ENCODE measurements at places on chromosomes 16 and 17.

- DNase-seq = no peak
Measured at GRCh38 chr17:77735081-77735565, 223.4 kb upstream of the TNRC6C start.

GRCh38 chr17:13176436-13176835, 158.6 kb upstream of the ELAC2 start:
- DNase-seq = no peak

- DNase-seq = no peak
Measured at GRCh38 chr17:7167832-7168231, 11.3 kb downstream of the ASGR1 start.

- no peak for DNase-seq
Measured at GRCh38 chr17:63436523-63437110, 9.5 kb downstream of the CYB561 start.

DNA sequence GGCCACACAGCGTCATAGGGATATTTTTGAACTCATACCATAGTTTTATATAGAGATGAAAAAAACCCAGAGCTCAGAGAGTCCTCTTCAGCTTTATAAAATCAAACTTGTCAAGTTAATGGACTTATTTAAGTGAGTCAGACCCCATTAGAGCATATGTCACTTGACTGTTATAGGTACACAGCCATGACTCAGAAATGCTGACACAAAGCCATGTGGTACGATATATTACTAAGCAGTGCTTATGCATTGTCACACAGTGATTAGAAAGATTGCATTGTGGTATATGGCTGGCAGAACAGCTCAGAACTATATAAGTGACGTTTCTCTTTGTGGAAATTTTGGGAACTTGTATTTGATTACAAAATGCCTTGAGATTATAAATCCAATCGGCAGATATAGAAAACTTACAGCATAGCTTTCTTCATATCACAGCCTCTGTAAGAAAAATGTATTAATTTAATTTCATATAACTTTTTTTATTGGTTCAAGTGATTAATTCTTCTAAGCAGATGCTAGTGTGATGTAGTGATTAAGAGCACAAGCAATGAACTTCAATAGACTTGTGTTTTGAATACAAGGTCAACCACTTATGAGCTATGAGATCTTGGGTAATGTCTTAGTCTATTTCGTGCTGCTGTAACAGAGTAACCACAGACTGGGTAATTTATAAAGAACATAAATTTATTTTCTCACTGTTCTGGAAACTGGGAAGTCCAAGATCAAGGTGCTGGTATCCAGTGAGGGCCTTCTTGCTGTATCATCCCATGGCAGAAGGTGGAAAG, 25.8 kb upstream of the GINS3 start:
- DNase-seq = no peak

DNA sequence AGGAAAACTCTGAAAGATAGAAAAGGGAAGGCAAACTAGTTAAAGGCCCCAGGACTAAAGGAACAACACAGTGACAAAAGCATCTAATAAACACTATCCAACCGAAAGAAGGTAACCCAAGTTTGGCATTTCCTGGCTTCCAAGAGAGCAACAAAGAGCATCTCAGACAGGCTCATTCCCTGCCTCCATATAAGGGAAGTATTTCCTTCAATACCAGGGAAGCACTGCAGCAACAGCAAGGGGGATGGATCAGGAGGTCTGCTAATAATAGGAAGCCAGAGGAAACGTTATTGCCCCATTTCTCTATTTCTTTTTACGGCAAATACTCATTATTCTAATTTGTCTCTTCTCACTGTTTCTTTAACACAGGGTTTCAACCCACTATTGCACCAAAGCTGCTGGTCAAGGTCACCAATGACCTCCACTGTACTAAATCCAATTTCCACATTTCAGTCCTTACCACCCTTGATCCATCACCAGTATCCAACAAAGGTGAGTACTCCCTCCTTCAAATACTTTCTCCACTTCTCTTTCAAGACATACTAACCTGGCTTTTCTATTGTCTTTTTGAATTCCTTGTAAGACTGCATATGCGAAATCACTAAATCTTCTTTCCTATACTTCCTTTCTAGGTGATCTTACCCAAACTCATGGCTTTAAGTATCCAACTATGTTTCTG, 86.1 kb downstream of the KANSL1 start:
- DNase-seq = no peak

DNA sequence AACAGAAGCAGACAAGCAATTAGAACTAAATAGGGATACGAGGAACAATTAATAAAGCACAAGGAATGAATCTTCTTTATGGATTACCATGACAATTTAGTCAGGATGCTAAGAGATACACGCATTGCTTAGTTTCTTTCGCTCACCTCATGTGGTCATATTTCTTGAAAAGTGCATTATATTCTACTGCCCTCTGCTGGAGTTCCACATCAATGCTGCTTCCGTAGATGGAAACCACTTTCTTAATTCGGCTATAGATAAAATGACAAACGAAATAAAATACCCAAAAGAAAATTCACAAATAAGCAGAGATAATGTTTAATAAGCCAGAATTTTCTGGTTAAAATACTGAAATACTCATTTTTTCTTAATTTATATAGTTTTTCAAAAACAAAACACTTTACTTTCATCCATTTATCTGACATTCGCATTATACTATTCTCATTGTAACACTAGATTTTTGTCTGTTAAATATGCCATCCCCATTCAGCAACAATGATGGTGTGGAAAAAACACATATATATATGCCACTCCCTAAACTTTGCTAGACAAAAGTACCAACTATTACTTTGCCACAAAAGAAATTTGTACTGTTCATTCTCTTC, 22.0 kb upstream of the PHLPP2 start:
- peak; percentile 22 for DNase-seq

DNA sequence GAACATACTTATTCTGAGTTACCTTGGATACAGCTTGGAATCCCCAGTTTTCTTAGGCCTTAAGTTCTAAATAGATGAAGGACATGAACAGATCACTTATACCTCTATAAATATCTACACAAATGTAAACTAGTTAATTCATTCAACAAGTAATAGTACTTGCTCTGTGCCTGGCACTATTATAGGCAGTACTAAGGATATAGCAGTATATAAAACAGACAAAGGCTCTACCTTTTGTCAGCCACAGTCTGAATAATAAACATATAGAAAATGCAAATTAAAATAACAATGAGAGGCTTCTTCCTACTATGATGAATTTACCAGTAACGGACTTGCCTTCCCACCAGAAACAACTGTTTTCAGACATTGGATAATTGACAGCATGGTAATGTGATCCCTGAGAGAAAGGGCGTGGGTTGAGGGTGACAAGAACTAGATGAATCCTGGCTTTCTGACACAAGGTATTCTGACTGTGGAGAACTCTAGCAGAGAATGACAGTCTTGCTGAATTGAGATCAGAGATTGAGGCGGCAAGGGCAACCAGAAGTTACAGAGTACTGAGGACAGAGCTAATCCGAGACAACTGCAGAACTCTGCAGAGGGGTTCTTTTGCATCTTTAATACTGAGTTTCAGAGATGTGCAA, 170.5 kb downstream of the TANC2 start:
- no peak for DNase-seq

DNA sequence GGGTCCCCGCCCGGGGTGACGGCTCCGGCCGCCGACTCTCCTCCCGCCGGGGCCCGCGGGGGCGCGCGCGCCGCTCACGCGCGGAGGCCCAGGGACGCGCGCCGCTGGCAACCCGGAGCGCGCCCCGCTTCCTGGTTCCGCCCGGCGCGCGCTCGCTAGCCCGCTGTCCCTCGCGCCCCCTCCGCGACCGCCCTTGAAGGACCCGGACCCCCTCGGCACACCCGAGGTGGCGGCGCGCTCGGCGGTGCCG, at the start of gene STAT5B:
TSS of gene STAT5B (minus strand) at position 33 of the 250 bp plus-strand sequence. CDS start 44,264 bp downstream, outside the sequence.
- no peak for DNase-seq

- no peak for DNase-seq
Measured at GRCh38 chr17:38589462-38590114, 16.2 kb downstream of the SRCIN1 start.

- no peak for DNase-seq
Measured at GRCh38 chr16:13660807-13661206, 259.1 kb upstream of the ERCC4 start.

DNA sequence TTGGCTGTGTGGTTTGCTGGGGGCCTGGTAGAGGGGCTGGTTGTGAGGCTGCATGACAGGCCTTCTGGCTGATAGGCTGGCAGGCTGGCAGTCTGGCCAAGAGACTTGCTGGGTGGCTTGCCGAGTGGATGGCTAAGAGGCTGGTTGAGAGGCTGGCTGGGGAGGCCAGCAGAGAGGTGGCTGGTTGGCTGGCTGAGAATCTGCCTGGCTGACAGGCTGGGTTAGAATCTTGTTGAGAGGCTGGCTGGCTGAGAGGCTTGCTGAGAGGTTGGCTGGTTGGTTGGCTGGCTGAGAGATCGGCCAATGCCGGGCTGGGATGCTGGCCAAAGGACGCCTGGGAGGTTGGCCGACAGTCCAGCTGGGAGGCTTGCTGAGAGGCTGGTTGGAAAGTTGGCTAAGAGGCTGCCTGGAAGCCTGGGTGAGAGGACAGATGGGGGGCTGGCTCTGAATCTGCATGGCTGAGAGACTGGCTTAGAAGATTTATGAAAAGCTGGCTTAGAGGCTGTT, 35.9 kb upstream of the ACSM2B start:
- DNase-seq = no peak

DNA sequence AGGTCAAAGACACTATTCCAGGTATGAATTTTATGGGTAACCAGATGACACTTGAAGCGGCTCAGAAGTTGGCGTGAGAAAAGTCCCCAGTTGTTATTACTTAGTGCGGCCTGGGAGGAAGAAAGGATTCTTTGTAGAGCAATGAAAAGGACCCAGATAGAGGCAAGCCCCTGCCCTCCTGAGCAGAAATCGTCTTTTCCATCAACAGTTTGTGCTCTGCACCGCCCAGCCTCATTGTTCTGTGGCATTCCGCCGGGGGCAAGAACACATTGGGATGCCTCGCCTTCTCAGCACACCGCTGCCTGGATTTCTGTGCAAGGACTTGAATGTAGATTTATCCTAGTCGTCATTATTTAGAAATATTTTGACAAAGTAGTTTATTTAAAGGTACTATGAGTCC, 32.7 kb upstream of the CRHR1 start:
- DNase-seq = no peak

- DNase-seq = no peak
Measured at GRCh38 chr17:13537871-13538643, 63.7 kb downstream of the HS3ST3A1 start.

DNA sequence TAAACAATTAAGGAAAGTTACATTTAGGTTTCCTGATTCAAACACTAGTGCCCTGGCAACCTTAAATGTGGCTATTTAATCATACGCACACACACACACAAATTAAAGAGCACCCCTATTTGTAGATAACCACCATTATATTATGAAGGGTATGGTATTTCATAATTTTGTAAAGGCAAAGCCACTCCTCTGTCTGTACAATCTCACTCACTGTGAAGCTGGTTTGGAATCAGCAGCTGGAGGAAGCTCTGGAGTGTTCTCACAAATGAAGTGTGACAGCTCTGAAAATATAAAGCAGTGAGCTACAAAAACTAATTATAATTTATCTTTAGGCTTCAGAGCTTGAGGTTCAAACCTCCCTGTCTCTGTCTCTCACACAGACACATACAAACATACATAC, 57.9 kb upstream of the KCNJ16 start:
- DNase-seq = no peak

DNA sequence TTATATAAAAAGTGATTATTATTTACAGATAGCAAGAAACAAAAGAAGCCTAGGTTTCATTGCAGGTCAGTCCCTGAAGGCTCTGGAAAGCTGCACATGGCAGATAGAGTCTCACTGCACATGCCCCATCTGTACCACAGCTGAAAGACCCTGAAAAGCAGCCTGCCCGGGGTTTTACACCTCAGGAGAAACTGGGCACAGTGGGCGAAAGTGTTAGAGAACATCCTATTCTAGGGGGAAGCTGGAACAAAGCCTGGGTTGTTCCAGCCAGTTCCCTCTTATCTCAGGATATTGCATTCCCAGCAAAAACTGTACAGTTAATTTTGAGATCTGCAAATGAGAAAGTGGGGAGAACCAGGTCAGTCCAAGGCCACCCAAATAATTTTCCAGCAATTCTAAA, 419.7 kb downstream of the CNTNAP4 start:
- no peak for DNase-seq

DNA sequence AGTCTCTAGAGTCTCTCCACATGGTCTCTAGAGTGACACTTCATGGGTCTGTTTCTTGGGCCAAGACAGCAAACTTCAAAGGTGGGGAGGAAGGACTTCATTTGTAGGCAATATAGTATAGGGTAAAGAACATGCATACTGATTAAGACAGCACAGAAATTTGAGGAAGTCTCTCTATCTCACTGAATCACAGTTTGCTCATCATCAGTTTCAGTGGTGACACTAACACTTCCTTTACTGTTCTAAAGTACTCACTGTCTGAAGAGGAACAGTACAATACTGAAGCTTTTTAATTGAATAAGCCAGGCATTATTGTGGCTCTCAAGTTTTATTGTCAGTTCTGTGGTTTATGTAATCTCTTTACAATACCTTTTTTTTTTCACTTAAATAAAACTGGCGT, 656.4 kb upstream of the CDH8 start:
- no peak for DNase-seq

DNA sequence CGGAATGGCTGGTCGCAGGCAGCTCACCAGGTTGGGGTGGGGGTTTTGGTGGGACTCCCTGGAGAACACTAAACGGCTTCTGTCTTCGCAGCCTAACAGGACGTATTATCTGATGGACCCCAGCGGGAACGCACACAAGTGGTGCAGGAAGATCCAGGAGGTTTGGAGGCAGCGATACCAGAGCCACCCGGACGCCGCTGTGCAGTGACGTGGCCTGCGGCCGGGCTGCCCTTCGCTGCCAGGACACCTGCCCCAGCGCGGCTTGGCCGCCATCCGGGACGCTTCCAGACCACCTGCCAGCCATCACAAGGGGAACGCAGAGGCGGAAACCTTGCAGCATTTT, 59.7 kb downstream of the PDPK1 start:
- no peak for DNase-seq

GRCh38 chr16:9155871-9156270, 64.4 kb downstream of the HAPSTR1 start:
- no peak for DNase-seq

DNA sequence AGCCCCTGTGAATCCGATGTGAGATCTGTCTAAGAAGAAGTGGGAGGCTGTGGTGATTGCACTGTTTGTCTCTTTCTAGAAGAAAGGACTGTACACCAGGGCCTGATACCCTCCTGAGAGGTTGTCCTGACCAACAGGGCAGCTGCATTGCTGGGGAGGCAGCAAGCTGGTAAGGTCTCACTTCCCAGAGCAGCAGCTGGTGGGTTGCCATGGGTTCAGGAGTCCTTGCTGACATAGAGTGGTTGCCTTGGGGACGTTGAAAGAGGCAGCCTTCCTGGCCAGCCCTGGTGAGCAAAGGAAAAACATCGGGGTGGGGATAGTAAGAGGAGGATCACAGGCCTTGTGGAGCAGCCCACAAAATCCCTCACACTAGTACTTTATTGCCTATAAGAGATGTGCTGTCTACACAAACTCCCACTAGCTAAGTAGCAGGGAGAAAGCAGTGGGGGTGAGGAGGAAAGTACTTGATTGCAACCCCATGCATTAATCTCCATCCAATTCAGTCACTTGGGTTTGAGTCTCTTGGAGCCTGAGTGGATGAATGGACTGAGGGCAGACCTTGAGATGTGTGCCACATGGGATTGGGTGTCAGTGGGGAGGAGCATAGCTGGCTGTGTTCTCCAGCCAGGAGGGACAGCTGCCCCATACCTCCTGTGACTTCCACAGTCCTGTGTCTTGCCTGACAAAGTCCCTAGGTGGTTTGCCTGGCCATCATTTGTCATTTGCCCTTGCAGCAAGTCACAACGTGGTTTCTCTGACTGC, 143.8 kb upstream of the RPL38 start:
- DNase-seq = no peak

Measured in GM12864 (cell line).